ENCODE measurements at places on chromosomes 6 and 20.

- peak; percentile 13 for DNase-seq
Observed at GRCh38 chr20:60206259-60206658, 248.0 kb downstream of the CDH26 start.

DNA sequence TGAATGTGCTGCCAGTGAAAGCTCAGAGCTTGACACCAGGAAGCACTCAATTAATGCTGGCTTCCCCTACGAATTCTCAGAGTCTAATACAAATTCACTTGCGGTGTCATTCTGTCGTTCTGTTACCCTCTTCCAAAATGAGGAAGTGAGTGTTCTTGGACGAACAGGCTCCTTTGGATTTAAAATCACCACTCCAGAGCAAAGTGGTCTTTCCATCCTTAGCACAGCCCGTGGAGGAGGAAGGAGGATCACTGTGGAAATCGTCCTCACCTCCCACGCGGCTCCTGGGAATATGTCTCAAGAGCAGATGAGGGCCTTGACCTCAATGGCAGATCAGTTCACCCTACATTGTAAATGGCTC lies 41.7 kb downstream of the RIOK1 start:
- no peak for DNase-seq

- peak; percentile 35 for DNase-seq
Observed at GRCh38 chr20:3606021-3606420, 57.2 kb downstream of the GFRA4 start.

- DNase-seq: no peak
Observed at GRCh38 chr6:51098246-51098645, 279.6 kb downstream of the TFAP2B start.

- no peak for DNase-seq
Observed at GRCh38 chr6:30005482-30005881, 55.6 kb upstream of the POLR1H start.

DNA sequence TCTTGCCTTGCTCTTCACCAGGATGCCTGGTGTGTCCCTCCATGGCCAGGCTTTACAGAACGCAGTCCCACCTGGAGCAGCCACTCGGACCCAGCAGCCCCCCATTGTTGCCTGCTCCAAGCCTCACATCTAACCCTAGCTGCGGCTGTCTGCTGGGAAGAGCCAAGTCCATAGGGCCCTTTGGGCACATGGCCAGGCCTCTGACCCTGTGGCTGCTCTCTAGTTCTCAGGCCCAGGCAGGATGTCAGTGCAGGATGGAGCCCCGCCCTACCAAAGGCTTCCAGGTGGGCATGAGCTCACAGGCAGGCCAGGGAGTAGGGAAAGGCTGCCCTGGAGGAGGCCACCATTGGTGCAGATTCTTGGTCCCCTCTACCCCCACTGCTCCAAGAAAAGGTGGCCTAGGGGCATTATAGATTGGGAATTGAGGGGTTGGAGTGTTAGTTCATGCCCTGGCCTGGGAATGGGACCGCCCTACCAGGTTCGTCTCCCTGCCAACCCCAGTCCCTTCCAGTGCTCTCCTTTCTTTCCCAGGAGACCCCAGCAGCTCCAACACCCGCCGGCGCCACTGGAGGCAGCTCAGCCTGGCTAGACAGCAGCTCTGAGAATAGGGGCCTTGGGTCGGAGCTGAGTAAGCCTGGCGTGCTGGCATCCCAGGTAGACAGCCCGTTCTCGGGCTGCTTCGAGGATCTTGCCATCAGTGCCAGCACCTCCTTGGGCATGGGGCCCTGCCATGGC lies 18.7 kb downstream of the MAVS start:
- no peak for DNase-seq

DNA sequence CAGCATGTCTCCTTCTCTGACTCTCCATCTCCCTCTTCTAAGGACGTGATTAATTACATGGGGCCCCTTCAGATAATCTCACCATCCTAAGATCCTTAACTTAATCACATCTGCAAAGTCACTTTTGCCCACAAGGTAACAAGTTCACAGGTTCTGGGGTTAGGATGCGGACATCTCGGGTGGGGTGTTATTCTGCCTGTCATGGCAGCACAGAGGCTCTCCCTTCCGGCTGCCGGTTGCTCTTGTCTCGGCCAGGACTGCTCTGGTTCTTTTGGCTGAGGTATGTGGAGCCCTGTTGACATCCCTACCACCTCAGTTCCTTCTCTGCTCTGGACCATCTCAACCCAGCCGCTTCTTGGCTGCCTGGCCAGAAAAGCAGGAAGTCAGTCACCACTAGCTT lies 4.2 kb upstream of the CST11 start:
- no peak for DNase-seq

GRCh38 chr6:157491571-157492232 lies 110.7 kb downstream of the ZDHHC14 start:
- DNase-seq: no peak

DNA sequence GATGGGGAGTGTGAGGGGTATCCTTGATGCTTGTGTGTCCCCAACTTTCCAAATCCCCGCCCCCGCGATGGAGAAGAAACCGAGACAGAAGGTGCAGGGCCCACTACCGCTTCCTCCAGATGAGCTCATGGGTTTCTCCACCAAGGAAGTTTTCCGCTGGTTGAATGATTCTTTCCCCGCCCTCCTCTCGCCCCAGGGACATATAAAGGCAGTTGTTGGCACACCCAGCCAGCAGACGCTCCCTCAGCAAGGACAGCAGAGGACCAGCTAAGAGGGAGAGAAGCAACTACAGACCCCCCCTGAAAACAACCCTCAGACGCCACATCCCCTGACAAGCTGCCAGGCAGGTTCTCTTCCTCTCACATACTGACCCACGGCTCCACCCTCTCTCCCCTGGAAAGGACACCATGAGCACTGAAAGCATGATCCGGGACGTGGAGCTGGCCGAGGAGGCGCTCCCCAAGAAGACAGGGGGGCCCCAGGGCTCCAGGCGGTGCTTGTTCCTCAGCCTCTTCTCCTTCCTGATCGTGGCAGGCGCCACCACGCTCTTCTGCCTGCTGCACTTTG lies at the start of gene TNF:
Gene TNF (plus strand): TSS at position 231 of the 567 bp plus-strand sequence. CDS start 177 bp downstream, at position 408.
- no peak for DNase-seq

GRCh38 chr20:54515793-54516628 lies 40.6 kb downstream of the DOK5 start:
- no peak for DNase-seq

- DNase-seq: peak; percentile 92
Observed at GRCh38 chr6:21588481-21589351, 4.8 kb upstream of the SOX4 start.

GRCh38 chr6:41392246-41392645 lies 56.8 kb downstream of the NCR2 start:
- no peak for DNase-seq

DNA sequence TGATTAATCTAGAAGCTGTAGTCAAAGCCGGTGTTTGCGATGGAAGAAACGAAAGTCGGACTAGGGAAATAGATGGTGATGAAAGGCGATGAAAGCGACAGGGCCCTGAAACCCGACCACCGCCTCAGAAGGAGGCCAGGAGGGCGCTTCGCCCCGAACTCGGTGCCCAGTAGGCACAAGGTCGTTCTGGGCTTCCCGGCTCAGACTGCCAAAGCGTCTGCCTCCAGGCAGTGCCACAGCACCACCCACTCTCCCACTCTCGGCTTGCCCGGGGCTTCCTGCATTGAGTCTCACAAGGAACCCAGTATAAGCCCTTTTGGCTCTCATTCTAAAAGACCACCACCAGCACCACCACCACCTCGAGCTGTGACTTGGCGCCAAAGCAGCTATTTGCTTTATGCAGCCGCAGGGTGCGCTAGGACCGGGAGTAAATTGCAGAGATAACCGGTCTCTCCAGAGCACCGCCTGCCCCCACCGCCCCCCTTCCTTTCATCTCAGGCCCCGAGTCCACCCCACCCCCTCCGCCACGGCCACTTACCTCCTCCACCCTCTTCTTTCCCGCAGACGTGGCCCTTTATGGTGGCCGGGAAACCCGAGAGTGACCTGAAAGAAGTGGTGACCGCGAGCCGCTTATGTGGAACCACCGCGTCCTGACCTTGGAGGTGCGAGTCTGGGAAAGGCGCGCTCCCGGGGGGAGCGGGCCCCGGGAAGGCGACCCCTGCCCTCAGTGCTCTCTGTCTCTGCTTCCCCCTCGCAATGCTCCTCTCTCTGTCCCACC lies 2.4 kb downstream of the TCF21 start:
- peak; percentile 52 for DNase-seq

GRCh38 chr6:7172649-7173048 lies 64.9 kb downstream of the RREB1 start:
- peak; percentile 62 for DNase-seq

DNA sequence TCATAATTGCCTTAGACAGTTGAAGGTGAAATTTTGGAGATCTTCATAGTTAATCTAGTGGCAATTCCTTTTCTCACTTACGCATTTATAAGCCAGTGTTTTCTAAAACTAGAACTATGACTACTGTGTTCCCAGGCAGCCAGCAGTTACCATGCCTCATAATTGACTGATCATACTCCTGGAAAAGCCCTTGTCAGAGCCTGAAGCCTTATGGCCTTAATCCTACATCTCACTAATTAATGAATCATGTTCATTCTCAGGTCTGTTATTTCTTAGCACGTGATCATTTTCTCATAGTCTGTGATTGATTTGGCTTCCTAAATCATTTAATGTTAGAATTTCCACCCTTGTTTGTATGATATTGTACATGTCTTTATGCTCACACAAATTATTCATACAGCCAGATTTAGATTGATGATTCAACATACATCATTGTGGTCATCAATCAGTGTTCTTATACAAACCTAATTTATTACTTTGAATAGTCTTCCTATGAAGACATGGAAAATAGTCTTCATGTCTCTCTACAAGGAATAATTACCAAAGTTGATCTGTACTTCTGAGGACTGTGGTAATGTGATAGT lies 132.6 kb upstream of the ASCC3 start:
- DNase-seq: no peak

DNA sequence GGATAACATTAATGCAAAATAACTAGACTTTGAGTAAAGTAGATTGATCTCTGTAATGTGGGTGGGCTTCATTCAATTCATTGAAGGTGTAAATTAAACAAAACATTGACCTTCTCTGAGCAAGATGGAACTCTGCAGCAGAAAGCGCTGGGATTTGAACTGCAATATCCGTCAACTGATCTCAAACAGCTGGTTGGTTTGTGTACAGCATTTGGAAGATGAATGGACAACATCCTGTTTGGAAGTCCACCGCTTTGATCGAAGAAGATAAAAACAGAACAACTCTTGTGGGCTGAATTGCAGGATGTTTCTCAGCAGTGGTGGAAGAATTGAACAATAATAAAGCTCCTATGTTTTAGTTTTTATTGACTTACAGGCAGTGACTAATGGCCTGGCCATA lies 20.6 kb downstream of the HLA-C start:
- DNase-seq: no peak

GRCh38 chr6:33837971-33838665 lies 34.3 kb upstream of the MLN start:
- peak; percentile 56 for DNase-seq

- peak; percentile 52 for DNase-seq
Observed at GRCh38 chr6:11854408-11855165, 76.0 kb upstream of the ADTRP start.

- no peak for DNase-seq
Observed at GRCh38 chr20:20872428-20872827, 160.0 kb upstream of the RALGAPA2 start.

All from fibroblast of pulmonary artery (primary cell).